ENCODE measurements at places on chromosomes 12 and 14.

GRCh38 chr12:43882578-43883178, 46.8 kb downstream of the TMEM117 start:
- peak; percentile 2 for DNase-seq

DNA sequence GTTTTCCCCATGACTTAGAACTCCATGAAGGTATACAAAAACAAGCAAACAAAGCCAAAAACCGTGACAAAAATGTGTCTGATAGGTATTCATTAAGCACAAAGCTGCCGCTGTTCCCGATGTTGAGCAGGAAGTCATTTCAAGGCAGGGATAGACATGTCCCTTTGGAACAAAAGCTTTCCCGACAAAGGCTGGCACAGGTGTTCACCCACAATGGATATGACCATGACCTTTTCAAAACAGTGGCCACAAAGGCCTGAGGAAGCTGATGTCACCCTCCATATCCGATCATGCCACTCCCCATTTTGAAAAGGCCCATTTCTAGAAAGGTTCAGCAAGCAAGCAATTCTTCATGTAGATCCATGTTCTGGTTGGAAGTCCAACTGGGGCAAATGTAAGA, 279.1 kb downstream of the BTG1 start:
- DNase-seq, result no peak

DNA sequence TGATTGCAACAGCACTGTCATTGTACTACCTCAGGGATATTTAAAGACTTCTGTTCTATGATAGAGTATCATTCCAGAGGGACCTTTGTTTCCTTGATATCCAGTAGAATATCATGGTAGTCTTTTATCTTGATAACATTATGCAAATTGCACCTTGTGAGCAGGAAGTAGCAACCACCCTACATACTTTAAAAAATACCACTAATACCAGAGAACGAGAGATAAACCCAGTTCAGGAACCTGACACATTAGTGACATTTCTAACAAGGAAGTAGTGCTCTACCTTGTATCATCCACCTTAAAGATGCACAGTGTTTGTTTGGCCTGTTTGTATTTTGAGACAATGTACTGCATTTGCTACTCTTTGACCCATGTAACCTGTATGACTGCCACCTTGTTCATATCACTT, 8.8 kb upstream of the MAP4K5 start:
- no peak for DNase-seq

GRCh38 chr14:100419856-100420255, 96.7 kb downstream of the SLC25A47 start:
- DNase-seq, result no peak

DNA sequence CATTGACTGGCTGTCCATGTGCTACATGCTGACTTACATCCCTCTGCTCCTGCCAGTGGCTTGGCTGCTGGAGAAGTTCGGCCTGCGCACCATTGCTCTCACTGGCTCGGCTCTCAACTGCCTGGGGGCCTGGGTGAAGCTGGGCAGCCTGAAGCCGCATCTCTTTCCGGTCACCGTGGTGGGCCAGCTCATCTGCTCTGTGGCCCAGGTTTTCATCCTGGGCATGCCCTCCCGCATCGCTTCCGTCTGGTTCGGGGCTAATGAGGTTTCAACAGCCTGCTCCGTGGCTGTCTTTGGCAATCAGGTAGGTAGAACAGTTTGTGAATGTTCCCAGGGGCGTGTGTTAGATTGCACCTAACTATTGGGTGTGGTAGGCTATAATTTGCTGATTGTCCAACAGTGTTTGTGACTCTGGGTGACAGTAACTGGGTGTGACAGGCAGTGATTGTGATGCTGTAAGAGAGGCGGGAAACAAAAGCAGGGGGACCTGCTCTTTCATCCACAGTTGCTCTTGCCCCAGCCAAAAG, 981 bp downstream of the FLVCR2 start:
- no peak for DNase-seq

GRCh38 chr12:92601176-92601575, 101.6 kb upstream of the PLEKHG7 start:
- no peak for DNase-seq

DNA sequence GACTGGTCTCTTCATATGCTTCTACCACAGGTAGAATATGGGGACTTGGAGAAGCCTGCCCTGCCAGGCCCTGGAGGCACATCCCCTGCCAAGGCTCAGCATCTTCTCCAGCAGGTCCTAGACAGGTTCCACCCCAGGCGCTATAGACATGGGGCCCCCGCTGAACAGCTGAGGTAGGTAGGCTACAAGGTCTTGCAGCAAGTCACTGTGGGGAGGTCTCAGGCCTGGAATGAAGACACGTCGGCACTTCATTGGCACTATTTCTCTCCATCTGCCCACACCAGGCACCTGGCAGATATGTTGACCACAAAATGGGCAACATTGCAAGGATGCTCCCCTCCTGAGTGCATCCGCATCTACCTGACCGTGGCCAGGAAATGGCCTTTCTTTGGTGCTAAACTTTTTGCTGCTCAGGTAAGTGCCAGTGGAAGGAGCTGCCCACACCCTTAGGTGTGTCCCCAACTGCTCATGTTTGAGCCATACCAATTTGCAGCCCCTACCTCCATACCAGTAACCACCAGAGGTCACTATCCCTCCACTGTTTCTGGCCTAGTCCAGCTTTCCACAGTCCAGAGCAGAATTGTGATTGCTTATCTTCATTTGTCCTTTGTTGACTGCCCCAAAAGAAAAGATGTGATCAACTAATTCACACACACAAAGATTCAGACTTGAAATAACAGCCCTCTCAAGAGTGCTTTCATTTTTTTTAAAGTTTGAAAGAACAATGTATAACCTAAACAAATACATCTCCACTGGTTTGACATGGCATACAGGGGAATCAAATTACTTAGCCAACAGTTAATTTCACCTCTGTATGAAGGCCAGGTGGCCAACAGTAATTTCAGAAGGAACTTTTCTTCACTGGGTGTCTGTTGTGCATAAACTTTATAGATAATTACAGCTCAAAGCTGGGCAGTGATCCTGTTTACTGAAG, 16.1 kb downstream of the PIGH start:
- DNase-seq, result no peak

GRCh38 chr12:119463211-119463926, 128.8 kb downstream of the CCDC60 start:
- DNase-seq, result no peak

DNA sequence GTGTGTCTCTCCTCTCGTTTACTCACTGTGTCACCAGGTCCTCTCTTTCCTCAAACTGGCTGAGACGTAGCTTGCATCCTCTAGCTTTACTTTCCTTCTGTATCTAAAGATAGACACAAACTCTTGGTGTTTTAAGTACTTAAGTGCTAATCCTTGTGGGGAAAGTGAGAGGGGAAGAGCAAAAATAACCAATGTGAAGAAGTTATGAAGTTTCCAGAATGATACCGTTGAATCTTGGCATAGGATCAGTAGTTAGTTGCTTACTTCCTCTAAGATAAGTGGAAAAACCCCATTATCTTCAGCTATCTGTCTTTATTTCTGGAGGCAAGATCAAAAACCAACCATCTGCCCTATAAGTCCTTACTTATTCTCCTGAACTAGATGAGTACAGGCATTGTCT, 10.6 kb downstream of the FAR2 start:
- no peak for DNase-seq

DNA sequence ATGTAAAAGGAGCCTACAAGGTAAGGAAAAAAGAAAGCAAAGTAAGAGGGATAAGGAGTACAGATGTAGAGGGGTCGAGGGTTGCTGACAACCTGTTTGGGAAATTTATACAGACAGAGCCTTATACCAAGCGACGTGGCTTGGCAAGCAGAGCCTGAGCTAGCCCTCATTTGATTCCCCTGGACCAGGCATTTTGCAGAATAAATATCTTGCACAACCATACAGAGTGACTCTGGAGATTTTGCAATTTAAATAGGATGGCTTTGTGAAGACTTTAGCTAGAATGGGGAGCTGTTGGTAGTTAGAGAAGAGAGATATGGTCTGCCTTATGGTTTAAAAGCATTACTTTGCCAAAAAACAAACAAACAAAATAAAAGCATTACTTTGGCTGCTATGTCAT, 11.1 kb upstream of the ANO6 start:
- no peak for DNase-seq

DNA sequence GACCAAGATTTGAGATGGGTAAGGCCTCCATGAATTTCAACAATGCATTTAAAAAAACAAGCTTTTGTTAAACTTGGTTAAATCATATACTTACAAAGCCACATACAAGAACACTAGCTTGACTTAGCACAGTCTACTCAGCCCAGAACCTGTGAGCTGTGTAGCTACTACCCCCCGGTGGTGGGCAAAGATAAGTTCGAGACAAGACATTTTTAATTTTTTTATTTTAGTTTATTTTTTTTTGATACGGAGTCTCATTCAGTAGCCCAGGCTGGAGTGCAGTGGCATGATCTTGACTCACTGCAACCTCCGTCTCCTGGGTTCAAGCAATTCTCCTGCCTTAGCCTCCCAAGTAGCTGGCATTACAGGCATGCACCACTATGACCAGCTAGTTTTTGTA, 3.7 kb upstream of the NECAP1 start:
- DNase-seq, result peak; percentile 37

DNA sequence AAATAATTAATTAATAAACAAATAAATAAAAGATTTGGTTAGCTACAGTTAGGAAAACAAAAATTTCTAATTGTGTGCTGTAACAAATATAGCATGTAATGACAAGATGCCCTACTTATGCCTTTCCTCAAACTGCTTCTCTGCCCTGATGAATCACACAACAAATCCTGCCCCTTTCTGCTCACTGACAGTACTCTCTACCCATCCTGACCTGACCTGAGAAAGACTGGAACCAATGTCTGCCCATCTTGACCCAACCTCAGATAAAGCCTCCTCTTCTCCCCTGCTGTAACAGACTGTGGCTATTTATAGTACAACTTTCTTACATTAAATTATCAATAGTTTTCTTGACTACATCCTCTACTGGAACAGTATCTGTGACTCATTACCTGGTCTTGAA, 43.7 kb downstream of the PPP1R13B start:
- DNase-seq, result no peak

DNA sequence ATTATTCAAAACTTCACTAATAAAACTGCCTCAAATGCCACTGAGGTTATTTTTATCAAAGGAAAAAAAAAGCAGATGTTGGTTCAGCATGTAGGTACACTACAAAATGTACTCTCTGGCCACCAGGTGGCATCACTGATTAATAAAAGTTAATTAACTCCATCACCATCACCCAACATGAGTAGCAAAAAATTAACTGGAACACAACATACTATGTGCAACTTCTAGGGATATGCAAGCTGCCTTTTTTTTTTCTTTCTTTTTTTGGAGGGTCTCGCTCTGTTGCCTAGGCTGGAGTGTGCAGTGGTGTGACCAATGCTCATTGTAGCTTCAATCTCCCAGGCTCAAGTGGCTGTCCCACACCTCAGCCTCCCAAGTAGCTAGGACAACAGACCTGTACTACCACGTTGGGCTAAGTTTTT, 43.8 kb upstream of the NR2C1 start:
- peak; percentile 39 for DNase-seq

- DNase-seq, result no peak
These were observed 16.1 kb downstream of the ISCA2 start for GRCh38 chr14:74509587-74510222.

DNA sequence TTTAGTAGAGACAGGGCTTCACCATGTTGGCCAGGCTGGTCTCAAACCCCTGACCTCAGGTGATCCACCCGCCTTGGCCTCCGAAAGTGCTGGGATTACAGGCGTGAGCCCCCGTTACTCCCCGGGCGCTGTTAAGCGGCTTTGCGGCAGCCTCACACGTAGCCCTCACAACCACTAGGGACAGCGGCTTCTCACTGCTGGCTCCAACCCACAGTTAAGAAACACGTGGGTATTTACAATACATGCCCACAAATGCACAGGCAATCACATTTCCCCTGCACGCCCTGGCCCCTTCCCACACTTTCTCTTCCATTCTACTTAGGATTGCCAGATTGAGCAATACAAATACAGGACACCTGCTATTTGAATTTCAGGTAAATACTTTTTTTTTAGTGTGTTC, 37.0 kb upstream of the EIF5 start:
- no peak for DNase-seq

GRCh38 chr12:114655934-114656749, 27.8 kb downstream of the TBX3 start:
- no peak for DNase-seq

- DNase-seq, result no peak
These were observed 281.7 kb upstream of the RTL1 start for GRCh38 chr14:101185073-101185835.

DNA sequence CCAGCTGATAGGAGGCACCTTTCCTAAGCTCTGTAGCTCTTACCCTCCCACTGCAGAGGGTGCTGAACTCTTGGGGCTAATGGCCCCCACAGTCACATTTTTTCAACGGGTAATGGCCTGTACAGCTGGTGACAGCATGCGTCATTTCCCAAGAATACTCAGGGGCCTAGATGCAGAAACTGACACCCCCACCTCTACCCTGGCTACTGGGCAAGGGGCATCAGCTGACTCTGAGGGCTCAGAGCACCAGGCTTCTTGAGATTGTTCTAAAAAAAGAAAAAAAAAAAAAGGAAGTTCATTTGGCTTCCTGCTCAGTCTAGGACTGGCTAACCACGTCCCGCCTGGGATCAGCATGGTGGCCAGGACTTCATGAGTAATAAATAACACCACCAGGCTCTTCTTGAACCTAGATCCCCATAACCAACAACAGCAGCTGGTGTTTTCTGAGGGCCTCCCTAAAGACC, 35.2 kb downstream of the ZFP36L1 start:
- DNase-seq, result no peak

GRCh38 chr14:52014601-52015267, 25.4 kb downstream of the RTRAF start:
- DNase-seq, result no peak

DNA sequence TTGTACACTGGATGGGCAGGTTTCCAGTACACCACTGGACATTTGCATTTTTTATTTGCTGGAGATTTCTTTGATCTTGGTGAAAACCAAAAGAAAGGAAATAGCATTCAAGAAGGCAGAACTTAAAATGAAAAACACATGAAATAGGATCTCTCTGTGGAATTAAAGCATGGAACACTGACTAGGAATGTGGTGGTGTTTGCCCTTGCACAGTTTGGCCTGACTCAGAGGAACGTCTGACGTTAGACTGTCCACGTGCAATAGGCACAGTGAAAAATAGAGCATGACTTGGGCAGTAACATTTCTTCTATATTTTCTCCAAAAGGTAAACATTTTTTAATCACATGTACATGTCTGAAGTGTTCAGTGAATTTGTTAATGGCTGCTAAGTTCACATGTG, 474.1 kb upstream of the PRICKLE1 start:
- no peak for DNase-seq

DNA sequence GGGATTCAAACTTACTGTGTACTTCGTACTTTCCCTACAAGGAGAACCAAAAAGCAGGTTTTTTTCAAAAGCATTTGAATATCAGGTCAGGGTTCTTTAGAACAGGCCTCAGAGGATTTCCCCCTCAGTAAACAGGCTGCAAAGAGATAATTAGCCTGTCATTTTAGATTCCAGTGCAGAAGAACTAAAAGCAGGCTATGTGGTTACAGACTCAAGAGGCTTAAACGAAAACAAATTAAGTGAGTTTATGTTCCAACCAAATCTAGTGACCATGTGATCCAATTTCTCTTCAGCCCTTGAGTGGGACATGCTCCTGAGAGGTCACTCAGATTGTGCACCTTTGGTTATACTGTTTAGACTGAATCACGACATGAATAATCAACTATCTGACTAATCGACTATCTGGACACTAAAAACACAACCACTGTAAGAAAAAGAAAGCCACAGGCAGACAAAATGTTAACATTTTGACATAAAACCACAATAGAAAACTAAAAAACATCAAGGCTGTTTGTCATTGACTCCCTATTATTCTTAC, 4.5 kb downstream of the TMED8 start:
- DNase-seq, result no peak

- peak; percentile 0 for DNase-seq
These were observed 104.2 kb downstream of the ADGRD1 start for GRCh38 chr12:131057722-131058515.

Data from stimulated activated CD4-positive, alpha-beta T cell treated with anti-CD3 and anti-CD28 coated beads, Interleukin-4, amount 100 ng/mL, for 4 hours (primary cell).